Fibroblast of the conjunctiva (primary cell): ENCODE measurements at places on chromosomes 4 and X.

DNA sequence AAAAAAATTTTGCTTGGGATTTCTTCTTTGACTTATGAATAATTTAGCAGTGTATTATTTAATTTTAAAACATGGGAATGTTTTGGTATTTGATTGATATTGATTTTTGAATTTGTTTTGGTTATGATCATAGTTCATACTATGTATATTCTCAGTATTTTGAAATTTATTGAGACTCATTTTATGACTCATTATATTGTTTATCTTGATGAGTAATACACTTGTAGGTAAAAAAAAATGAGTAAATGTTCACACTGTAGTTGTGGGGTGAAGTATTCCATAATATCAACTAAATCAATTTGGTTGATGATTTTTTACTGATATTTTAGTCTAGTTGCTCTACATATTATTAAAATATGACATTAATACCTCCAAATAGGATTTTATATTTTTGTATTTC lies 1142.2 kb downstream of the ADGRL3 start:
- DNase-seq: no peak

DNA sequence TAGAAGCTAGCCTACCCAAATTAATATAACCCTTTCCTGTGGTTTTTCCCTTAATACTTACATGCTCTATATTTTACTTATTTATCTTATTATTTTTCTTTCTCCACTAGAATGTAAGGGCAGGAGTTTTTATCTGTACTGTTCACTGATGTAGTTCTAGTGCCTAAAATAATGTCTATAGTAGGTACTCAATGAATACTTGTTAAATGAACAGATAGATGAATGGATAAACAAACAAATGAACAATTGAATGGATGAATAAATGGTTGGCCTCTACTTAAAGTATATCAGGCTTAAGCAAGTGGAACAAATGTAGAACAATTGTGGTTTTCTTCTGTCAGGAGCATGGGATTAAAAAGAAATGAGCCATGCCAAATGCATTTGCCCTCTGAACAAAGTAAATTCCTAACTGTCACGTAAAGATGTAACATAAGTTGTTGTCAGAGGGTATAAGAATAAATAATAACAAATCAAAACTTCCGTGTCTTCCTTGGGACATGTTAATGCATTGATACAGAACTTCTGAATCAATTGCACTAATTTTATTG lies 54.1 kb downstream of the SYTL5 start:
- no peak for DNase-seq

GRCh38 chr4:122614621-122615020 lies 6.2 kb downstream of the IL21 start:
- no peak for DNase-seq

DNA sequence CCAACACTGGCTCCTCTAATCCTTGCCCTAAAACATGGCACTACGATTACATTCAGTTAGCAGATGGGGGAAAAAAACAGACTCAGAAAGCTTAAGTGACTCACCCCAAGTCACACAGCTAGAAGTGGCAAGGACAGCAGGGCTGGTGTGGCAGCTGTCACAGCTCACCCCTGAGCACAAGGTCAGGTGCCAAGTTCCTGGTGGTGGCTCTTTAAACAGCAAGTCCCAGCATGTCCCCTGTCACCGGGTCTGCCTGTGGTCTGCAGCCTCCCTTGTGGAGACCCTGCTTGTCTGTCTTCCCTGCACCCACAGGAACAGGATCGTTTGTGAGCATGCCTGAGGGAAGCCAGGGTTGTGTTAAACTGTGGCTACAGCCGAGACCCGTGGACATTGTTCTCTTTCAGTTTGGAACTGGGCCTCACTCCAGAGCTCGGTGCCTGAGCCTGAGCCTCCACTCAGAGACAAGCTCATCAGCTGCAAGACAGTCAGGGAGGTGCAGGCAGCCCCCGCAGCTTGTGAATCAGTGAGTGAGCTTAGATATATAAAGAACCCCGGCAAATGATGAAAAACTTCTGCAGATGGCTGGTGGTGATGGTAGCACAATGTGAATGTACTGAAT lies 260.8 kb downstream of the BCOR start:
- no peak for DNase-seq

- DNase-seq: no peak
These were observed 23.3 kb upstream of the ANXA5 start for GRCh38 chr4:121720109-121720508.

GRCh38 chr4:149465955-149466354 lies 349.7 kb downstream of the IQCM start:
- peak; percentile 38 for DNase-seq

DNA sequence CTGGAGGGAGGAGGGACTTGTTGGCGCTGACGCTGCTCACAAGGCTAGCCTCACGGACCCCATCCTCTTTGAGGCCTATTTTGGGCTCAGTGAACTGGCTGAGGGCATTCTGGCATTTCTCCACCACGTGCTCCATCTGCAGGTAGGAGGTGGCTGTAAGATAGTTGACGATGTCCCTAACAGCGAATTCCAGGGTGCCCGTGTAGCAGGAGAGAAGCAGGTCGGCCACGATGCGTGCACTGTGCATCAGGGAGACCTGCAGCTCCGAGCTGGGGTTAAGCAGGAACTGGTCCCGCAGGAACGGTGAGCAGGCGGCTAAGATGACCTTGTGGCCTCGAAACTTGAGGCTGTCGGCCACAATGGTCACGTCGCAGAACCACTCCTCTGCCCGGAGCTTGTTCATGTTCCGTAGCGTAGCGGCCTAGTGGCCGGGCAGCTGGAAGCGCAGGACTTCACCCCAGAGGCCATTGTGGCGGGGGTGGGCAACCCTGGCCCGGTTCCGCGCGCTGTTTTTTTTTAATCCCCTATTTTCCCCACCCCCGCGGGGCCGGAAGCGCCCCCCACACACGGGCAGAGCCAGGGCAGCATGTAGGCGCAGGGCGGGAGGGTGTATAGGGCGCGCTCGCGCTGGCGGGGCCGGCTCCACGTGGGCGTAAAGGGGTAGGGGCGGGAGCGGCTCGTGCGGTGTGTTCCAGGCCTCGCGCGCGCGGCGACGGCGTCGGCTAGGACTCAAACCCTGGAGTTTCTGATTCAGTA lies 73.2 kb downstream of the UBE2K start:
- no peak for DNase-seq

DNA sequence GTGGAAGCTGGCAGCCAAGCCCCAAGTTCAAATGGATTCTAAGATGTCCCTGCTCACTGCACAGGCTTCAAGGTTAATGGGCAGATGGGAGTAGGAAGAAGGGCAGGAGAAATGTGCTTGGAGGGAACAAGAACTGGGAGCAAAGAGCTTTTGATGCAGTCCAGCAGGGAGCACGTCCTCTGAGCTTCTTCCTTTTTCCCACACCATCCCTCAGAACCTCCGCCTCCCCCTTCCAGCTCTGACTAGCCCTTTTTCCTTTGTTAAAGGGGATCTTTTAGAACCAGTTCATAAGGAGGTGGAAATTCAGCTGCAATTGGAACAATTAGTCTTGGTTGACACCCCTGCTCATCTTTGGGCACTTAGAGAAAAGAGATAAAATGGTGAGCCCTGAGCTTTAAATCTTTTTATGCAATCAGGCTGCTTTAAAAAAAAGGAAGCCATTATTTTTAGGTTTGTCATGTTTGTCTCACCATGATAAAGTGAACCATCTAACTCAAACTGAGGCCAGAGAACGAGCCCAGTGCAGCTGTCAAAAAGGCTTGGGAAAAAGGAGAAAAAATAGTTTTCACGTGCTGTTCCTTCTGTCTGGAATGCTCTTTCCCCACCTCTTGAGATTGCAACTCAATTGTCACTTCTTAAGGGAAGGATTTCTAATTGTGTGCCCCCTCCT lies 135.8 kb upstream of the IL1RAPL2 start:
- no peak for DNase-seq

DNA sequence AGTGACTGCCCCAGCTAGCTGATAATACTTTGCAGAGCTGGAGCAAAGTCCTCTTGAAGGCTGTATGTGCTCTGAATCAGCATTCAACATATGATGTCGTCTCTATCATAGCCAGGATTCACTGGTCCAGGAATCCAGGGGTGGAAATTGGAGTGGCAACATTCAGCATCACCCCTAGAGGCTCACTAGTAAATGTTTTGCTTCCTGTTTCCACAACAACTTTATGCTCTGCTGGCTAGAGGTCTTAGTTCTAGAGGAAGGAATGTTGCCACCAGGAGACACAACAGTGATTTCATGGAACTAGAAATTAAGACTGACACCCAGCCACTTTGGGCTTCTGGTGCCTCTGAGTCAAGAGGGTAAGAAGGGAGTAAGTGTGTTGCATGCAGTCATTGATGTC lies 11.3 kb downstream of the MAGEA1 start:
- DNase-seq: no peak

DNA sequence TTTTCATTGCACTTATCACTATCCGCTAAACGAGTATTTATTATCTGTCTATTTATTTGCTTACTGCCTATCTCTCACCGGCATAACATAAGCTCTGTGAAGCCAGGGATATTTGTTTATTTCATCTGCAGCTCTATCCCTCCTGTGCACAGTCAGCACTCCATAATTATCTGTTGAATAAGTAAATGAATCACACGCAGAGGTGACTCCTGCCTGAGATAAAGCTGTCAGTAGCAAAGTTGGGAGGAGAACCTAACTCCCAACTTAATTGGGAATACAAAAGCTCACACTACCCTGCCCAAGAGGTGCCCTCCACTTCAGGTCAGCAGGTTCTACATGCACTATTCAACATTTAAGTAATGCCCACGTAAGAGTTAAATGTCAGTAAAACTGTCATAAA lies 85.7 kb downstream of the CORIN start:
- DNase-seq: no peak

DNA sequence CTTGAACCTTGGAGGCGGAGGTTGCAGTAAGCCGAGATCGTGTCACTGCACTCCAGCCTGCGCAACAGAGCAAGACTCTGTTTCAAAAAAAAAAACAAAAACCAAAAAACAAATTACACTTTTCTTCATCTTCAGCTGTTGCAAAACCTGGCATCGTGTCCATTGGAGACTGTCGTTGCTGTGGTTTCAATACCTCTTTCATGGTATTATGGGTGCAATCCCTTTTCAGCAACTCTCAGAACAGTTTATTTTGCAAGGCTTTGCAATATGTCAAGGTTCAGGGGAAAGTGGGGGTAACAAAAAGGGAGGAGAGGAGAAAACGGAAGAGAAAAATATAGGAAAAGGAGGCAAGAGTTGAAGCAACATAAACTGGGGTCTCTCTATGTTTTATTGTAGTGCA lies 40.8 kb downstream of the ARSD start:
- no peak for DNase-seq

DNA sequence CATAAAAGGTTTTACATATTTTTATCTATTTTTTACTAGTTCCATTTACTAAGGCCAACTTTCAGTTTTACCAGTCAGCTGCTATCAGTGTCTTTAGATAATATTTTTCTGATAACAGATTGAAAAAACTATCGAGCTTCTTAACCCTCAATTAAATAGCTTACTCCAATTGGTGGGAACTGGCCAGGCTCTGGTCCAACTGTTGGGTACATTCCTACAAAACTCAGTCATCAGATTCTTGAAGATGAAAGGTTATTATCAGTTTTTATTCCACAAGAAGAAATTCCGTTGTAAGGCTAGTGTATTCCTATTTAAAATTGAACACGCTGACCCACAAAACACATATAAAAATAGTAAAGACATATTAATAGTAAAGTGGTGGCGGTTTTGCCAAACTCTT lies 346.2 kb downstream of the MAPK10 start:
- DNase-seq: no peak

- DNase-seq: no peak
These were observed 1.7 kb downstream of the PLAC8 start for GRCh38 chr4:83112678-83113428.

DNA sequence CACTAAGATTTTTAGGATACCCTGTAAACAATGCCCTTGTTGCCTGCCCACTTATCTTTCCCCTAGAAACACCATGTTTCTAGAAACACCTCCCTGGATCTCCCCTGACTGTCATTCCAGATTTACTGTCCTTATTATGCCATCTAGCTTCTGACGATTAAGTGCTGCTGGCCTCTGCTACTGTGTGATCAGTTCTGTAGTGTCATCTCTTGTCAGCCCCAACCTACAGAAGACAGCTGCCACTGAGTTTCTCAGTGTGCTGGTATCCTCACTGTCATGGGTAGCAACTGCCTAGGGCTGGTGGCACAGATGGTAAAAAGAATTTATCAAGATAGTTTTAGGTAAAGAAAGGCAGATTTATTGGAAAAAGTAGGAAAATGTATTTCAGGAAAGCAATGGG lies 68.7 kb upstream of the WWC2 start:
- no peak for DNase-seq

DNA sequence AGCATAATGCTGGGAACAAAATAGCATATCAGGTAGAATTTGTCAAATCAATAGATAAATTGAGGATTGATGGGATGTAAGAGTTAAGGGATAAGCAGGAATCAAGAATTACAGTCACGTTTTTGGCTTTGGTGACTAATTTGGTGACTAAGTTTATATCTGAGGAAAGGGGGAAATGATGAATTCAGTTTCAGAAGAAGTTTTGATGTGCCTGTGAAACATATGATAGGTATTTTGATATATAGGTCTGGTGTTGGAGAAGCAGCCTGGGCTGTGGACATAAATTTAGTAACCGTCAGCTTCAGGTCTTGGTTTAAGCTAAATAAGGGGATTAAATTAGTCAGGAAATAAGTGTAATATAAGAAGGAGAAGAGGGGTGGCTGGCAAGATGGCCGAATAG lies 79.0 kb upstream of the EDA2R start:
- DNase-seq: no peak

GRCh38 chrX:72475338-72475737 lies 97.3 kb downstream of the HDAC8 start:
- DNase-seq: no peak

- DNase-seq: no peak
These were observed 5.6 kb downstream of the AMOT start for GRCh38 chrX:112835019-112835418.

- DNase-seq: no peak
These were observed 322.2 kb downstream of the ADGRL3 start for GRCh38 chr4:61522312-61522711.

GRCh38 chr4:3339577-3339976 lies 46.8 kb downstream of the RGS12 start:
- no peak for DNase-seq

- no peak for DNase-seq
These were observed 866.3 kb upstream of the PCDH7 start for GRCh38 chr4:29853833-29854232.

DNA sequence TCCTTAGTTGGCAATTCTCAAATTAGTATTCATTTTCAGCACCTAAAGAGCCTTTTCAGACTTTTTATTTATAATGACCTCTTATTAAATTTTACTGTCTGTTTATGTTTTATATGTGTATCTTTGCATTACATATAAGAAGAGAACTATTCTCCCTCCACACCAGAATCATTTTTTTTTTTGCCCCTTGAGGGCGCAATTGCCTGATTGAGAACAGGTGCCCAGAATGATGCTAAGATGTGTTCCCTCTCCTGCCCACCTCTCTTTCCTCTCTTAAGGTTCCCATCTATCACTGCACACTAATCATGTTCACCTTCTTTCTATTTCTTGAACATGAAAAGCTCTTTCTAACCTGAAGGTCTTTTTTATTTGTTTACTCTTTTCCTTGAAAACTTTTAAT lies 44.2 kb upstream of the ADAM29 start:
- DNase-seq: peak; percentile 0
